Activated CD8-positive, alpha-beta T cell treated with anti-CD3 and anti-CD28 coated beads for 36 hours (primary cell): ENCODE measurements at places on chromosomes 4 and X. TPM values are rescaled to one million over a fixed set of nuclear protein-coding genes. Genes with fewer than 3 reads are reported as not detected.

- no peak for DNase-seq
Observed at GRCh38 chr4:93776386-93777080, 52.0 kb upstream of the ATOH1 start.

GRCh38 chrX:153897899-153898298 lies 6.6 kb upstream of the AVPR2 start:
- DNase-seq = no peak

GRCh38 chrX:67651437-67652142 lies 107.8 kb downstream of the AR start:
- no peak for DNase-seq

DNA sequence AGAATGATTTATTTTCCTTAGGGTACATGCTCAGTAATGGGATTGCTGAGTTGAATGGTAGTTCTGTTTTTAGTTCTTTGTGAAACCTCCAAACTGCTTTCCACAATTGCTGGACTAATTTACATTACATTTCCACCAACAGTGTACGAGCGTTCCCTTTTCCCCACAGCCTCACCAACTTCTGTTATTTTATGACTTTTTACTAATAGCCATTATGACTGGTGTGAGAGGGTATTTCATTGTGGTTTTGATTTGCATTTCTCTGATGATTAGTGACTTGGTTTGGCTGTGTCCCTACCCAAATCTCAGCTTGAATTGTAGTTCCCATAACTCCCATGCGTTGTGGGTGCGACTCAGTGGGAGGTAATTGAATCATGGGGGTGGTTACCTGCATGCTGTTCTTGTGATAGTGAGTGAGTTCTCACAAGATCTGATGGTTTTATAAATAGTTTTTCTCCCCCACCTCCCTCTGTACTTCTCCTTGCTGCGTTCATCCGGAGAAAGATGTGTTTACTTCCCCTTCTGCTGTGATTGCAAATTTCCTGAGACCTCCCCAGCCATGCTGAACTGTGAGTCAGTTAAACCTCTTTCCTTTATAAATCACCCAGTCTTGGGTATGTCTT lies 95.1 kb downstream of the GBA3 start:
- no peak for DNase-seq

GRCh38 chr4:56181140-56181953 lies 205.9 kb downstream of the AASDH start:
- no peak for DNase-seq

ALPK1 gene
- 13.7 TPM for total RNA-seq
